ENCODE measurements at places on chromosomes 5 and 9.

DNA sequence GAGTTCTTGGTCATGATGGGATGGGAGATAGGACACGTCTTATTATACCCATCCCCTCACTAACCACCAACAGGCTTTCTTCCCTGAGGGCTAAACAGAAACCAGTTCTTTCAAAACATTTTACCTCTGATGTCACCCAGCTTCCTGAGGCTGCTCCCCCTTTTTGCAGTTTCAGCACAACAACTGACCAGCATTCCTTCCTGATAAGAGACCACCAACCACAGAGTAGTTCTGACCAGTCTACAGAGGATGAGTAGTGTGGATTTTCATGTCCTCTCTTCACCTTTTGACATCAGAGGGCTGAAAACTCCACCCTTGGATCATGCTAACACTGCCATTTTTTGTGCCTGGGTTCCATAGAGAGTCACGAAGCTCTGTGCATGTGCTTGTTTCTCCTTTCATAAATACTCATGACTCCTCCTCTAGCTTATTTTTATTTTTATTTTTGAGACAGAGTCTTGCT, 82.6 kb downstream of the OSTF1 start:
- DNase-seq: no peak

- no peak for DNase-seq
These were observed 395.2 kb upstream of the KIF2A start for GRCh38 chr5:61910771-61911170.

DNA sequence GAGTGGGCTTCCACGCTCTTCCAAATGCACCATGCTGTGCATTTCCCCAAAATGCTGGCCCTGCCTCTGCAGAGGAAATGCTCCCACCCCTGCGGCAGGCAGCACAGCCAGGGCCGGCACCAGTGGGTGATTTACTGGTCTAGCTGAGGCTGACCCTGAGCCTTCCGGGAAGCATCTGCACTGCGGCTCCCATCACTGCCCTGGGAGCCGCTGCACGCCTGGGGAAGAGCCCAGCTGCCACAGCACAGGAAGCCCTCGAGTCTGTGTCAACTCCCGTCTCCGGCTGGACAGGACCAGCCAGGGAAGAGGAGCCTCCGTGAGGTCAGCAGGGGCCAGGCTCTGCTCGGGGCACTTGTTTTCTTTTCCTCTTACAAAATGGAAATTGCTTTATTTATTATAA, 25.1 kb upstream of the EEIG1 start:
- DNase-seq: no peak

GRCh38 chr9:18851069-18851795, 181.8 kb downstream of the SAXO1 start:
- no peak for DNase-seq

- peak; percentile 48 for DNase-seq
These were observed 174.4 kb downstream of the MUSK start for GRCh38 chr9:110842986-110843385.

DNA sequence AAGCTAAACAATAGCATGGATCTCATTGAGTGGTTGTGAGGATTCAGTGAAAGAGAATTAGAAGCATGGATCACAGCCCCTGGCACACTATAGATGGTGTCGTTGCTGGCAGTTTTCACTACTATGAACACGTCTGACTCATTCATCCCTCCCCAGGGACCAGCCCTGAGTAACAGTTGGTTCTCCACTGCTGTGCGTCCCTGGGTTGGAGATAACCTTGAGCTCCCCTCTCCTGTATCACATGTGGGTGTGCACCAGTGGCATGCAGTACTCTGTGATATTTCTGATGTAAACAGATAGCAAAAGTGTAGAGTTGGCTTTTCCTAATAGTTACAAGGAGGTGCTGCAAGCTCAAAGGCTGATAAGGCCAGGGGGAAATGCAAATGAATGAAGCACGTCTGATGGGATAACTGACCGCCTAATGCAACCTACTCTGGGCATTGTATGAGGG, 8.8 kb upstream of the LCP2 start:
- DNase-seq: peak; percentile 34

DNA sequence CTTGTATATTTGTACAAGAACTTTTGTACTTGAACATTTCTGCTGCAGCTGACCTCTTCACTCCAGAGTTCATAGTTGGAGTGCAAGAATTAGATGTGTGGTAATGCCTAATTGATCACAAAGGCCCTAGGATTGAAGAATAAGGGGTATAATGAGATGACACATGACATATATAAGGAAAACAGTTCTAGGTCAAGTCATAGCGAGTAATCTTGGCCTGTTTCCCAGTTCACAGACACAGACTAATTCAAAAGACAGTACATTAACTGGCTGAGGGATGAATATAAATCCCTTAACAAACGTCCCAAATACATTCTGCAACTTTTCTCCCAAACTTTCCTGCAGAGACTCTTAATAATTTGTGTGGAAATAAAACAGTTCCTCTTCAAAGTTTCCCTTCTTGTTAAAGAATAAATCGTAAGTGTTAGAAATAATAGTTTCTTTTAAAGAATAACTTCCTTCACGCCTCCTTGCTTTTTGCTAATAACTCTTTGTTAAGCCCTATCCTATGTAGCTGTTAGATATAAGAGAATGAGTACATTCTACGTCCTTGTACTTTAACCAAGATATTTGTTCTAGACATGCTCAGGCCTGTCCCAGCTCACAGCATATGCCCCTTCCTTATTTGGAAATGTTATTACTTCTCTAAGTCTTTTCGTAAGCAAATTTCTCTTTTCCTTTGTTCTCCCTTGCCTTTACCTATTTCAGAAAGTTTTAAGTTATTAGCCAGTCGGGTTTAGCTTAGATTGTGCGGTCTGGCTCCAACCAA, 556.4 kb upstream of the CTNND2 start:
- DNase-seq: no peak

GRCh38 chr9:115997923-115998322, 155.7 kb upstream of the PAPPA start:
- DNase-seq: peak; percentile 83

DNA sequence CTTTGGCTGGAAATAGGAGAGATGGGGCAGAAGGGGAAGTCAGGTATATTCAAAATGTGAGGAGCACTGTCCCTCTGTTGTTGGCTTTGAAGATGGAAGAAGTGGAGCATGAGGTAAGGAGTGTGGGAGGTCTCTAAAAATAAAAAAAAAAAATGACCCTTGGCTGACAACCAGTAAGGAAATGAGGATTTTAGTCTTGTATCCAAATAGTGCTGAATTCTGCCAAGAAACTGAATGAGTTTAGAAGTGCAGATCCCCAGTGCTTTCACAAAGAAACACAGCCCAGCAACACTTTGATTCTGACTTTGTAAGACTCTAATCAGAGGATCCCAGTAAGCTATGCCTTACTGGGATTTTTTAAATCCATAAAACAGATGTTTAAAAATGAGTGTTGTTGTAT, 367.9 kb downstream of the CYLC2 start:
- DNase-seq: no peak

GRCh38 chr5:122187426-122187825, 58.1 kb downstream of the ZNF474 start:
- no peak for DNase-seq

DNA sequence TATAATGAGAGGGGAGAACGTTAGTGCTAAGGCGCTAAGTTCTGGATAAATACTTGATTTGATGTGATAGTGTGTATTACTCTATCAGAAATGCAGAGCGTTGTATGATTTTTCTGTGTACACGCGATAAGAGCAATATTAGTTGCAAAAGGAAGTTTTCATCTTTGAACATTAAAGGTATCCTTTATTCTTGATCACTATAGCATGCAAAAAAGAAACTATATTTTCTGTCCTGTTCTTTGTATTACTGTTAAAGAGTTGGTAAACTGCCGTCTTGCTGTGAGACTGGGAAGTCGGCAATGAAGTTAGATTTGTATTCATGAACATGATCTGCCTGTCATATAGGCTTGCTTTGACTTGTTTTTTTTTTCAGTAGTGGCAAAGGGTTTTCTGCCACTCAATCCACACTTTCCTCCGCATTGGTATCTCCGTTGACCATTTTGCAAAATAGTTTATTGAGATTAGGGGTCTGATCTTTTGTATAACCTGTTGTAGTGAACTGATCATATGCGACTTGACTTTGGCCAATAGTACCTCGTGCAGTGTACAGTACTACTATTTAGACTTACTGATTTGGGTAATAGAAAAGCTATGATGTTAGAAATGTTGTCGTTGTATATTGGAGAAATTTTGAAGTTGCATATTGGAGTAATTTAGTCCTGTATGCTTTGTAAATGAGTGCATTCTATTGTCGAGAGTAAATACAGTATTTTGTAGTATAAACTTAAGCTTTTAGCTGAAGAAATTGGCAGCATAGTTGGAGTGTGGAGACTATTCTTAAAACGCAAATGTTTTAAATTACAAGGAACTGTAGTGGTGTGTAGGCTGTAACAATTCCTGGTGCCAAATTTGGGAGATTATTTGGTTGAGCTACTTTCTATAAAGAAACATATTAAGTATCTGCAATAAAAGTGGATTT, 1.7 kb downstream of the DENND4C start:
- no peak for DNase-seq

GRCh38 chr5:167417662-167418061, 873.8 kb upstream of the WWC1 start:
- no peak for DNase-seq

Measured in fibroblast of skin of left biceps (primary cell).